ENCODE measurements at places on chromosomes 3 and 15.

GRCh38 chr3:155984791-155985417, 114.5 kb downstream of the GMPS start:
- DNase-seq, result no peak

DNA sequence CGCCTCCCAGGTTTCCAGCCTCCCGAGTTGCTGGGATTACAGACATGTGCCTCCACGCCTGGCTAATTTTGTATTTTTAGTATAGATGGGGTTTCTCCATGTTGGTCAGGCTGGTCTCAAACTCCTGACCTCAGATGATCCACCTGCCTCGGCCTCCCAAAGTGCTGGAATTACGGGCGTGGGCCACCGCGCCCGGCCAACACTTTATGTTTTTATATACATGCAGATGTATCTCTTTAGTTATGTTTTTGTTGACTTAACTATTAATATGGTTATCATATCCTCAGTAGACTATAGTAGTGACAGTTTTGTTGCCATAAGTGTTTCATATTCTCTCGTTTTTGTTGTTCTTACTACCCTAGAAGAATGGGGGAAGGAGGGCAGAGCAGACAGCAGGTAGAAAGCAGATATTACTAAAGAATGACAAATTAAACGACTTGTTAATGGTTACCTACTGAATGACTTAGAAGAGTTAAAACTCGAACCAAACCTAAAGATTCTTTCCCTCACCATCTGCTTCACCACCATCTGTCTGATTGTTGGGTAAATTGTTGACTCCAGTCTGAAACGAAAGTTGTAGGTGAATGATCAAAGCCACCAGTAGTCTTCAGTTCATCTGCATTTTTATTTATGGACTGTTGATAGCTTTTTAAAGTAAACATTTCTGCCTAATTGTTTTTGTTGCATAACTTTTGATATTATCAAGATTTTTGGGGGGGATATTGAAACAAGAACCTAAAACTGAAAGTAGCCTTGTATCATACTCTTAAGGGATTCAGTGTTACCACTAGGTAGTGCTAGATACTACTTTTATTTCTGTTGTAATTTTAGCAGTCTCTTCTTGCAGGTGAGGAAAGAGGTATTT, 89.3 kb downstream of the RASA2 start:
- peak; percentile 13 for DNase-seq

GRCh38 chr3:46413951-46414350, 6.9 kb downstream of the CCRL2 start:
- no peak for DNase-seq

GRCh38 chr3:187741403-187742350, 3.6 kb downstream of the BCL6 start:
- DNase-seq, result no peak

- no peak for DNase-seq
Measured at GRCh38 chr15:37995461-37996347, 61.3 kb downstream of the TMCO5A start.

DNA sequence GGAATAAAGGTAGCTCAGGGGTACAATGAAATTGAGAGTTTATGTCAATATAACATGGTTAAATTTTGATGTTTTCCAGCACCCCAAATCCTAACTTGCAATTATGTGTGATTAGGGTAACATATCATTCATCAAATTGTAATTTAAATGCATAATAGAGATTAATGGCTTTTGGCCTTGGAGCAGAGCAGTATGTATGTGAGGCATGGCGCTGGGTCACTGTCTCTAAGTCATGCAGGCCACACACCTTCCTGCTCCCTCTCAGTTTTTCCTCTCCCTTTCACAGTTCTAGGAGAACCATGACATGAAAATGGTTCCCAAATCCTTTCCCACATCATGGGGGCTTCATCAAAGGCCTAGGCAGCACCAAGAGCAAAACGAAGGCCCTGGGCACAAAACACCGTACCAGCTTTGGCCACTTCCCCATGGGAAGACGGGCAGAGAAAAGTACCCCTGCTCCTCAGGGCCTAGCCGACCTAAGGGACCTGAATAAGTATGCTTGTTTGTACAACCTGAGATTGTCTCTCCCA, 3.9 kb upstream of the SRP14 start:
- no peak for DNase-seq

- no peak for DNase-seq
Measured at GRCh38 chr3:46027021-46027705, at the start of gene XCR1. Gene XCR1, minus strand, starts transcription at chr3:46027483. Its CDS starts 5,536 bp downstream, at chr3:46021947.

GRCh38 chr3:174162550-174162949, 696.6 kb upstream of the NAALADL2 start:
- no peak for DNase-seq

GRCh38 chr15:77030048-77030927, 35.4 kb downstream of the PSTPIP1 start:
- DNase-seq, result no peak

- no peak for DNase-seq
Measured at GRCh38 chr15:32959077-32959476, 235.4 kb downstream of the FMN1 start.

DNA sequence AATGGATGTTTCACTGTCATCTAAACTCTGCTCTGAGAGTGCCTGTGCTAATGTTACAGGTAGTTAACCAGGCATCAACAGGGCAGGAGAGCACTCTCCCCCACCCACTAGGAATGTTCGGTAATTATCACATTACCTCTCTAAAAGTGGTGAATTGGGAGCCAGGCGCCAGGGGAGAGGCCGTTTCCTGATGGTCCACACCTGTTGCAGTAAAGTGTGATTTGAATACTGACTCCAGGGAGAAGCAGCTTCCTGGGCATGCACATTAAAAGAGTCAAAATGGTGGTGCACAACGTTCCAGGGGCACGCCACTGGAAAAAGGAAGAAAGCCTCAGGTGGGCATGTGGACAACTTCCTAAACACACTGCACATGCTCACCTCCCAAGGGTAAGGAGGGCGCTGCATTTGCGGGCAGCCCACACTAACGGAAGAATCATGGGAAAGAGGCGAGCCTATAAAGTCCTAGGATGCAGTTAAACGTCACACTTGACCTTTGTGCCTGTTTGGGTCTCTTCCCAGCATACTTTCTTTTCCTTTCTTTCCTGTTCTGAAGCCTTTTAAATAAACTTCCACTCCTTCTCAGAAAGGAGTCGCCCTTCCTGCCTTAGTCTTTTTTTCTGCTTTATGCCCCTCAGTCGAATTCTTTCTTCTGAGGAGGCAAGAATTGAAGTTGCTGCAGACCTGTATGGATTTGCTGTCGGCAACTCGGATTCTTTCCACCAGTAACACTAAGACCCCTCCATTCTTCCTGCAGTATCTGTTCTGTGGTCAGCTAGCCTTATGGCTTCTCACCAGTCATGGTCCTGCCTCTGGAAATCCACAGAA, 28.9 kb upstream of the GPD1L start:
- DNase-seq, result no peak

- peak; percentile 80 for DNase-seq
Measured at GRCh38 chr3:40971191-40972168, 227.8 kb upstream of the CTNNB1 start.

DNA sequence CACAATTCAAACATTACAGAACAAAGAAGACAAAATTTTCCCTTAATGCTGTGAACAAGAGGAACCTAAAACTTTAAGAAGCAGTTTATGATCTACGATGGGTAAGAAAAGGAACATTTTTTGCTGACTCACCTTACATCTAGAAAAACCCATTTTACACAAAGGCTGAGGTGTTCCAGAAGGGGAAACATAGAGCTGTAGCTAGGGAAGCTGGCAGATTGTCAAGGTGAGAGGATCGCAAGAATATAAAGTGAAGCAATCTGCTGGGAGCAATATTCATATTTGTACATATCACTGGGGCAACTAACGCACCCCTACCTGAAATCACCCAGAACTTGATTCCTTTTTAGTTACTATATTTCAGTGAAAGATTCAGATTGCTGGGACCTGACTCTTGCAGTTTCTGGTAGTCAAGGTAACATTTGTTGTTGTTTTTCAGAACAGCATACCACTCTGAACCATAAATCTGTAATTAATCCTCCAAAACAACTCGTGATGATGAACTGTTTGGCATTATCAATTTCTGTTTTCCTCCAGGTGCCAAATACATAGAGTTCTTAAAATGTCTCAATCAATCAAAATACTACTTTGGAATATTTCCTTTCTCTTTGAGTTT, 184.1 kb upstream of the LRRC3B start:
- no peak for DNase-seq

GRCh38 chr3:43093974-43094373, 11.9 kb downstream of the POMGNT2 start:
- no peak for DNase-seq

DNA sequence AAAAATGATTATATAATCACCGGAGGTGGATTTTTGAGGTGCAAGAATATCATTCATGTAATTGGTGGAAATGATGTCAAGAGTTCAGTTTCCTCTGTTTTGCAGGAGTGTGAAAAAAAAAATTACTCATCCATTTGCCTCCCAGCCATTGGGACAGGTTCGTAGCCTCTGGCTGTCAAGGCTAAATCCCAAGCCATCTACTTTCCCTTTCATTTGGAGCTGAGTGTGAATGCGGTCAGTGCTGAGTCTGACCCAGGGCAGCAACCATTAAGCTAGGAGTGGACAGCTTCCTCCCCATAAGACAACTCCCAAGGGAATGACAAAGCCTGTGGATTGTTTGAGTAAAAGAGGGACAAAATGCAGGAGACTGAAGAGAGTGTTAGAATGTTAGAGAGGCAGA, 33.6 kb downstream of the PARP14 start:
- no peak for DNase-seq

DNA sequence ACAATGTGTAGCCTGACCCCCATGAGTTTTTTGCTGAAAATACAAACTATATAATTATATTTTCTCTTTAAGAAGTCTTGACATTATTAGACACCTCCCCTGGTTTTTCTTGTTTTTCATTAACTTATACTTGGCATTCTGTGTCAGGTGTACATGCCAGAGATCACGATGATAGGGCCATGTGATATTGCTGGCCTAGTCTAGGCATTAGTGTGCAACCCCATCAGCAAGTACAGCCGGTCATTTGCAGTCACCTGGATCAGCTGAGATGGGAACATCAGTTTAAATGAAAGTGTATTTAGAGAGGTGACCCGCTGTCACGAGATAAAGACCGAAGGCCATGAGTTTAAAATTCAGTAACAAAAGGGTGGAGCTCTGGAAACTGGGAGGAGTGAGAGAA, 12.6 kb upstream of the SPPL2A start:
- DNase-seq, result no peak

GRCh38 chr3:62571916-62572315, 198.6 kb upstream of the FEZF2 start:
- no peak for DNase-seq

DNA sequence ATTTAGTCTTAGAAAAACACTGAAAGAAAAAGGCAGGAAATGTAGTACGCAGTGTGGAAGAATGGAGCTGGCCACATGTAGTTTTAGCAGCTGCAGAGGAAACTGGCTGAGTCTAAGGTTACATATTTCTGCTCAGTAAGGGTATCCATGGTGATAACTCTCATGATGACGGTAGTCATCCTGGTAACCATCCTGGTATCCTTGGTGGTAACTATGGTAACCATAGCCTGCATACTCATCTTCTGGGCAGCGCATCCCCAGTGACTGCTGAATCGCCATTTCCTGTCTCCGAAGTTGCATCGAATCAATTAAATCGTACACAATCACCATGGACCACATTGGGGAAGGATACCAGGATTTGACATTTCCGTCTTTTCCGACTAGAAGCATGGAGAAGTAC, 35.7 kb downstream of the CCDC80 start:
- DNase-seq, result no peak

DNA sequence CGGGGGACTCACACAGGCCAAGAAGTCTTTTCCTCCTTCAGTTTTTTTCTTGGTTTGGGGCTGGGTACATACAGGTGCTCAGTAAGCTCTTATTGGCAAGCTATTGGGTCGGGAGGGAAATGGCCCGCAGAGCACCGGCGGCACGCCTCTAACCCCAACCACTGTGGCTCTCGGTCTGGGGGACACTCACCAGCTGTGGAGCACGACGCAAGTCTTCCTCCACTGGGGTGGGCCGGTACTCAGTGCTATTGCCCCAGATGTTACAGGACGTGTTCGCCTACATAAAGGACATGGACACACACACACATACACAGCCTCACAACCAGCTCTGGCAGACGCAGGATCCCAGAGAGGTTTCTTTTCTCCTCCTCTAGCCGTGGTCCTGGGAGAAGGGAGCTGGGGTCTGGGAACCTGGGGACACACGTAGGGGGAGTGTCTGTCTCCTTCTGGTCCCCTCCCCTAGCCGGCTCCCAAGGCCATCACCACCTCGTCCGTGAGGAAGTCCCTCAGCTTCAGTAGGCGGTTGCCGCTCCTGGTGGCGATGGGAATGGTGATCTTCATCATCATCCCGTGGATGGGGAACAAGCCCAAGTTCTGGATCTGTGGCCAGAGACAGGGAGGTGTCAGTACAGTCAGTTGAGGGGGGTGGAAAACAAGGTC, 33.4 kb downstream of the FEM1B start:
- DNase-seq, result no peak

DNA sequence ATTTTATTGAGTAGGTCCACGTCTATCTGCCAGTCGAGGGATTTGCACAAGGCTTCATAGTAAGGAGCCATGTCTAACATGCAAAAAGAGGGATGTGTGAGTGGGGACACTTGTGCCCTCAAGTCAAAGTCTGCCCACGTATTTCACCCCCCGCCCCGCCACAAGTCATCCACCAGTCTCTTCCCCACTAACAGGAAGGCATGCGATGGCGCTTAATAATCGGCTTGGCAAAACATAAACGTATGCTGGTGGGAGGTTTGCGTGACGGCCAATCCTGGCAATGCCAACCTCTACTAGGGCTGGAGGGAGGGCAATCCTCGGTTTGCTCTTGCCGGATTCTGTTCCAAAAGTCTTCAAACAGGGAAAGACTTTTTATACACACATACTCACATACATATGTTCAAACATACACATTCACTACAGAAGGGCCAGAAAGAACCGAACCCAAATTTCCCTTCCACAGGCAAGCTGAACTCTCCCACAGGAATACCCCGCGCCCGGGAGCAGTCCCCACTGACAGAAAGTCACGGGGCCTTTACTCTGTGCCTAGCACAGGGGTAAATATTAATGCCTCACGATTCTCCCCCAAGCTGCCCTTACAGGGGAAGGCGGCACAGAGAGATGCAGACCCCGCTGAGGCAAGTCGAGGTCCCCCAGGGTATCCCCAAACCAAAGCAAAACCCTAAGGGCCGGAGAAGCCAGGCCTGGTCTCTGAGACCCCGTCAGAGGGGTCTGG, 675 bp downstream of the PSMD6 start:
- peak; percentile 9 for DNase-seq

DNA sequence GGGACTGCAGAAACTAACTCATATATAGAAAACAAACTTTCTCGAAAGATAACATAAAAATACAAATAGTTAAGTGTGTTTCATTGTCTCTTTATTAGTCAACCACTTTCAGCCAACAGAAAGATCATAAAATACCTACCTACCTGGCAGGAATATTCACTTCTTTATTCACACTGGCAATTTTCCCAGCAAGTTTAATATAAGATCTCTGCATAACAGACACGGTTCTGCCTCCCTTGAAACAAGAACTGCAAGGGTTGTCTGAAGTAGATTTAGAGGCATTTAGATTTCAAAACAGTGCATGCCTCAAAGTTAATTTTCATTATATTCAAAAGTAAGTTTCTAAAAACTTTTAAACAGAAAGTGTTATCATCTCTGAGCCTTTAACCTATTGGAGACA, 7.1 kb downstream of the NPTN start:
- DNase-seq, result no peak

- DNase-seq, result peak; percentile 49
Measured at GRCh38 chr15:69758810-69759790, 306.5 kb downstream of the RPLP1 start.
